ENCODE measurements at places on chromosomes 12 and 14. TPM values are rescaled to one million over a fixed set of nuclear protein-coding genes. Genes with fewer than 3 reads are reported as not detected.
A peak's percentile ranks its signal among the peaks of the same experiment; 100 is the strongest.

BCDIN3D gene
- polyA plus RNA-seq, result 2.0 TPM

LRRC10 gene
- 31.4 TPM for polyA plus RNA-seq

NOS1 gene
- polyA plus RNA-seq, result 0.01 TPM

GRCh38 chr14:24721775-24722174 is 87.8 kb upstream of the GZMB start:
- DNase-seq, result no peak

GRCh38 chr12:4112290-4112689 is 161.3 kb upstream of the CCND2 start:
- no peak for DNase-seq

- DNase-seq, result no peak
Measured at GRCh38 chr14:55059333-55059732, 7.9 kb downstream of the MAPK1IP1L start.

DNA sequence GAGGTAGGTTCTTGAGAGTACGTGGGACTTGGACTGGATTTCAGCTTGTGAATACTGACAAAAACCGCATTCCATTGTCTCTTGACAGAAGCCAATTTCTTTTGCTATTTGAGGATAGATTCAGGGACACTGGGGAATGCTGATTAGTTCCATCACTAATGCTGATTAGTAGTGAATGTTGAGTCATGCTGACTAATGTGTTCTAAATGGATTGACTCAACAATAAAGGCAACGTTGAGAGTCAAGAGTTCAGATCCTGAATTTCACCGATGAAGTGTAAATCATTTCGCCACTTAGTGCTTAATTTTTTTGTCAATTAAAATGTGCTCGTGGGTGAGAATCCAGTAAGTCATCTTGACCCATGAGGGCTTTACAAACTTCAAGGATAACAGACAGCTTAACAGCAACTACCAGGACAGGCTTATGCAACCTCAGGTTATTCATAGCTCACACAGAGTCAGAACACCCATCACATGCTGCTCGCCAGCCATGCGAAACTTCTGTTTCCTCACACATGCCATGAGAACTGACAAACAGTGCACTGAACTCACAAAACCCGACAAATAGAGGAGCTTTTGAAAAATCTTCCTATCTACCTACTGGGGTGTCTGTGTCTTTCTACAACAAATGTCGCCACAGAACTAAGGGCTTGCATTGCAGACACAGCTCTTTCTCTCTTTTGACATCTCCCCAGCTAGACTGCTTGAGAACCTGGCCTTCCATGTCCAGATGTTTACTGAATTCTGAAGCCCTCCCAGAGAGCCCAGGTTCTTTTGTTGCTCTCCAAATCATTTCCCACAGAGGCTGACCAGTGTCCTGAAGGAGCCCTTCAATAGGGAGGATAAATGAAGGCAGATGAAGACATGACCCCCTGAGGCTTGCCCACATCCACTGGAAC is 316.4 kb downstream of the ZFP36L1 start:
- peak; percentile 51 for DNase-seq

GRCh38 chr14:52333823-52334657 is 19.9 kb downstream of the PTGER2 start:
- no peak for DNase-seq

DNA sequence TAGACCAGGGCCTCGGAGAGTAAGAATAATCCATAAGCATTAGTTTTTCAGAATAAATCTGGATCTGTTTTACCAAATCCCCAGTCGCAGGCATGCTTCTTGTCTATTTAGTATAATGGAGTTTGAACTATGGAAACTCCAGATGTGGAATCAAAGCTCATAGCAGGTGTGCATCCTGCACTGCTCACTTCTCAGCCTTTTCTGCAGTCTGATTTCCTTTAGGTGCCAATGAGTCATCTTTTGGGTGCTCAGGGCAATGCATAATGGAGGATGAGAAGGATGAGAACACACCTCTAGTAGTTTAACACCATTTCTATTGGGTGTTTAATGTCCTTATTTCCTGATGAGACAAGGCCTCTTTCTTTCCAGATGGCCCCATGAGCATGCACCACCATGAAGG is 961.2 kb downstream of the TMEM121 start:
- DNase-seq, result no peak

GRCh38 chr14:105617201-105617777 is 90.9 kb downstream of the TMEM121 start:
- no peak for DNase-seq

GRCh38 chr14:20382526-20382925 is 30.8 kb downstream of the TEP1 start:
- no peak for DNase-seq

DNA sequence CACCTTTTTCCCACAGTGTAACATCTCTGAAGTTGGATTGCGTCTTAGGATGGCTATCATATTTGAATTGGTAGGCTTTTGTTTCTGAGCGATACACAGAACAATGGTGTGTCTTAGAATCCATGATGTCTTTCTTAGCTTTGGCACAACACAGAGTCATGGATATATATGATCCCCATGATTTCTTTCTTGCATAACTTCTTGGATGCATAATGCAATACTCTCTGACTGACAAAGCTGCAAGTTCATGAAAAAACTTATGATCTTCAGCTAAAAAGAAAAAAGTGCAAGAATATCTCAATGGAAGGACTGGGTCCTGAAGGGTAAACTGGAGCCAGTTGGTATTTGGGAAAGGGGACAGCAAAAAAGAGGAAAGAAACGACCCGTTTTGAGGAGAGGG is 48.1 kb downstream of the VWF start:
- DNase-seq, result no peak

GRCh38 chr12:108241986-108242703 is 97.0 kb downstream of the CMKLR1 start:
- no peak for DNase-seq

DNA sequence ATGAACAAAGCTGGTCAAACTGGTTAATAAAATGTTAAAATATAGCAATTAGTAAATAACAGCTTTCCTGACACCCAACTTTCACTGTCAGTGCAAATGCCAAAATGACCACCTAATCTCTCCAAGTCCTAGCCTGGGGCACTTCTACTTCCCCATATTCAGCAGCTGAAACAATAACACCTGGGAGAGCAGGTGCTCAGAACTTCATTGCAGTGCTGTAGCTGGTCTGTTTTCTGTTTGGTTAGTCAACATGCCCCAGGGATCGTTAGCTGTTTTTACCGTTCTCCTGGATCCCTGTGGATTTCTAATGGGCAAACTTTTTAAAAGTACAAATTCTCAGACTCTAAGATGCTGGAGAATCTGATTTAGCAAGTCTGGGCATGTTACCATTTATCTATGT is 759.7 kb downstream of the GALC start:
- DNase-seq, result no peak

- no peak for DNase-seq
Measured at GRCh38 chr12:76299536-76300296, 48.5 kb downstream of the BBS10 start.

- DNase-seq, result no peak
Measured at GRCh38 chr12:104654665-104655609, 198.2 kb downstream of the CHST11 start.

Measured in heart right ventricle (tissue), 16 donors.